ENCODE measurements at places on chromosomes 16 and 17.

DNA sequence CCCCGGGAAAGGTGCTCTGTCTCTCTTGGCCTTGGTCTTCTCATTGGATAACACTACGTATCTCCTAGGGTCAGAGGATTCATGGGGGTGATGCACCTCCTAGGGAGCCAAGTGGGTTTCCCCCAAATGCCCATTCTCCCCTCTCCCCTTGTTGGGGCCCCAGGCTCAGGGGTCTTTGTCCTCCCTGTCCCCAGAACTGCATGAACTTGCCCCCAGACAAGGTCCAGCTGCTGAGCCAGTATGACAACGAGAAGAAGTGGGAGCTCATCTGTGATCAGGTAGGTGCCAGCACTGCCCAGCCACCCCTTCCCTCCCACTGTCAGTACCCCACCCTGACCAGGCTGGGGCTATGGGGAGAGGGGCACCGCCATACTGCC is 8.7 kb downstream of the FMNL1 start:
- no peak for DNase-seq

GRCh38 chr16:30144917-30145316 is 21.9 kb upstream of the MAPK3 start:
- DNase-seq, result no peak

DNA sequence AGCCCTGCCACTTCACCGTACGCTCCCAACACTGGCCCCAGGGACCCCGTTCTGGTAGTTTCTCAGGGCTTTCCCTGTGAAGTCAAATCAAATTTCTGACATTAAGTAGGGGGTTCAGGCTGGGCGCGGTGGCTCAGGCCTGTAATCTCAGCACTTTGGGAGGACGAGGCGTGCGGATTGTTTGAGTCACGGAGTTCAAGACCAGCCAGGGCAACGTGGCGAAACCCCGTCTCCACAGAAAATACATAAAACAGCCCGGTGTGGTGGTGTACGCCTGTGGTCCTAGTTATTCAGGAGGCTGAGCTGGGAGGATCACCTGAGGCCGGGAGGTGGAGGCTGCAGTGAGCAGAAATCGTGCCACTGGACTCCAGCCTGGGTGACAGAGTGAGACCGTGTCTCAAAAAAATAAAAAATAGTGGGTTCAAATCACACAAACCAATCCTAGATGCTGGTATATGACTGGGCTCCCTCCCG is 632 bp downstream of the CYBC1 start:
- no peak for DNase-seq

DNA sequence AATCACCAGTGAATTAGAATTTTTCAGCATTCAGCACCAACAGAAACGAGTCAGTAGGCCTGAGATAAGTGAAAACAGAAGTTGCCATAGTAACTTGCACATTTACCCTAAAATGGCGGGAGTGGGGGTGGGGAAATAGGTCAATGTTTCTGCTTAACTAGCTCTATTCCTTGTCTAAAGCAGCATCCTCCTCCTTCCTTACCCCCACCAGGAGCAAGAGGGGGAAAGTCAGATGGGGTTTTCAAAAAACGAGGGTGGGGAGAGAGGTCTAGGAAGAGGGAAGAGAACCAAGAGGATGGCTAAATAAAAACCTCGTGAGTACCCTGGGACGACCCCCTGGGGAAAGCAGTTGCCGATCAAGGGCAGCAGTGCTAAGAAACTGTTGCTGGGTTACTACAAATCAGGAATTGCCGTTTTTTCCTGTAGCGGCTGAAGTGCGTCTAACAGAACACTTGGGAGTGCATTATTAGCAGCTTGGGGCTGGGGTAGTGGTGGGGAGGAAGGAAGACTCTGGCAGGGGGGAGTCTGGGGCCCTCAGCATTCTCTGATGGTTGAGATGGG is 34.4 kb upstream of the MNT start:
- DNase-seq, result no peak

DNA sequence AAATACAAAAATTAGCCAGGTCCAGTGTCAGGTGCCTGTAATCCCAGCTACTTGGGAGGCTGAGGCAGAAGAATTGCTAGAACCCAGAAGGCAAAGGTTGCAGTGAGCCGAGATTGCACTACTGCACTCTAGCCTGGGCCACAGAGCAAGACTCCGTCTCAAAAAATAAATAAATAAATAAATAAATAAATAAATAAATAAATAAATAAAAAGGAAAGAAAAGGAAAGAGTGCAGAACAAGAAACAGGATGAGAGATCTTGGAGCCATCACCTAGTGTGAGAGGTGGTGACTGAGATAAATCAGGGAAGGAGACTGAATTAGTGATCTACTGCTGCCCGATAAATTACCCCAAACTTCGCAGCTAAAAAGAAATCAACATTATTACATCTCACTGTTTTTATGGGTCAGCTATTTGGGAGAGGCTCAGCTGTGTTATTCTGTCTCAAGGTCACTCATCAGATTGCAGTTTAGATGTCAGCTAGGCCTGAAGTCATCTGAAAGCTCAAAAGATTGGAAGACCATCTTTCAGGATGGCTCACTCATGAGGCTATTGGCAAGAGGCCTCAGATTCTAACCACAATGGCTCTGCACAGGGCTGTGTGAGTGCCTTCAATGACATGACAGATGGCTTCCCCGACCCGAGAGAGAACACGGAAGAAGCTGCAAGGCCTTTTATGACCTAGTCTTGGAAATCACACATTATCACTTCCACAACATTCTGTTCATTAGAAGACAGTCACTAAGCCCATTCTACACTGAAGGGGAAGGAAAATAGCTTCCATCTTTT is 66.4 kb downstream of the CMC2 start:
- no peak for DNase-seq

GRCh38 chr16:83019963-83020362 is 393.2 kb downstream of the CDH13 start:
- no peak for DNase-seq

DNA sequence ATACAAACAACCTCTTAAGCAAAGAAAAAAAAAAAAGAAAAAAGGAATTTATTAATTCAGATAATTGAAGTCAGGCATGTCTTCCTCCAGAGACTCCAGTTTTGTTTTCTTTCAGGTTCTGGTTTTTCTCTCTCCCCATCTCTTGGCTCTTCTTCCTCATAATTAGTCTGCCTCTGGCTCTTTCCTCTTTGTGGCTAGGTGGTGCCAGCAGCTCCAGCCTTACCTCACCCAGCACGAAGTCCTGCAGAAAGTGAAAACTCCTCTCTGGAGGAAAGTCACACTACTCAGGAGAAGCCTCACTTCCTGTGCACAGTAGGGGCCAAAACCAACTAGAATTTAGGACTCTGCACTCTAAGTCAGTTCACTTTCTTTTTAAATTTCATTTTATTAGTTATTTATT is 10.3 kb upstream of the NFAT5 start:
- no peak for DNase-seq

DNA sequence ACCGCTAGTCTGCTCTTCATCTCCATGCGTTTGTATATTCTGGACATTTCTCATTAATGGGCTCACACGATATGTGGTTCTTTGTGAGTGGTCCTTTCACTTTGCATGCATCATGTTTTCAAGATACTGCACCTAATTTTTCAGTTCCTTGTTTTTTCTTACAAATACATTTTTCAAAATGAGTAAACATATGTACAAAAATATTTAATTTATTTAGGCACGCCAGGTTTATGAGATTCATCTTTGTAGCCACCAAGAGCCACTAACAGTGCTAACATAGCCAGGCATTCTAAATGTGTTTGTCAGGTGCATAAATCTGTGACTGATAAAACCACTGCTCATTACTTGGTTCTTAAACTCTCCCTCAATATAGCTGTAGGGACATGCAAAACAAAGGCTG is 375.3 kb downstream of the WWOX start:
- DNase-seq, result no peak

DNA sequence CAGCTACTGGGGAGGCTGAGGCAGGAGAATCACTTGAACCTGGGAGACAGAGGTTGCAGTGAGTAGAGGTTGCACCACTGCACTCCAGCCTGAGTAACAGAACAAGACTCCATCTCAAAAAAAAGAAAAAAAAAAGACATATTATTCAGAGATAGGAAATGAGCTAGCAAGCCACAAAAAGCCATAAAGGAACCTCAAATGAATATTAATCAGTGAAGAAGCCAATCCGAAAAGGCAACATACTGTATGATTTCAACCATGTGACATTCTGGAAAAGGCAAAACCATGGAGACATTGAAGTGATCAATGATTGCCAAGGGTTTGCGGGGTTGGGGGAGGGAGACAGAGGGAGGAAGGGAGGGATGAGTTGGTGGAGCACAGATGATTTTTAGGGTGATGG is 8.4 kb upstream of the EXOC7 start:
- DNase-seq, result no peak

- DNase-seq, result no peak
Measured at GRCh38 chr16:67822511-67822910, 15.8 kb downstream of the TSNAXIP1 start.

GRCh38 chr16:51797669-51798259 is 646.7 kb upstream of the SALL1 start:
- DNase-seq, result no peak

DNA sequence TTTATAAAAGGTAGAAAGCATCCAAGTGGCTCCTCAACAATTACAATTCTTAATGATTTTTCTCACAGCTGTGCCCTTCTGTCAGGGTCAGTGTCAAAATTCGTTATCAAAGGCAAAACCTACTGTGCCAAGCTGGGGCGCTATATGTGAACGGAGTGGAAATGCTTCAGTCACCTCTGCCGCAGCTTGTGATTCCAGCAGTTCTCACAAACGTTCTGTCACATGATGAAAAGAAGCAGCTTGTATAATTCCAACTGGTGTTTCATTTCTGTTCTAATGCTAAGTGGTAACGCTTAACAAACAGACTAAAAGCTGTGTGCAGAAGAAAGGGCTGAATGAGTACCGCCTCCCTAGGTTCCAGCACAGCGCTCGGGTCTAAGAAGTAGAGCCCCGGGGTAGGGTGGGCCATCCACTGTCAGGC is 14.2 kb downstream of the PLD6 start:
- no peak for DNase-seq

DNA sequence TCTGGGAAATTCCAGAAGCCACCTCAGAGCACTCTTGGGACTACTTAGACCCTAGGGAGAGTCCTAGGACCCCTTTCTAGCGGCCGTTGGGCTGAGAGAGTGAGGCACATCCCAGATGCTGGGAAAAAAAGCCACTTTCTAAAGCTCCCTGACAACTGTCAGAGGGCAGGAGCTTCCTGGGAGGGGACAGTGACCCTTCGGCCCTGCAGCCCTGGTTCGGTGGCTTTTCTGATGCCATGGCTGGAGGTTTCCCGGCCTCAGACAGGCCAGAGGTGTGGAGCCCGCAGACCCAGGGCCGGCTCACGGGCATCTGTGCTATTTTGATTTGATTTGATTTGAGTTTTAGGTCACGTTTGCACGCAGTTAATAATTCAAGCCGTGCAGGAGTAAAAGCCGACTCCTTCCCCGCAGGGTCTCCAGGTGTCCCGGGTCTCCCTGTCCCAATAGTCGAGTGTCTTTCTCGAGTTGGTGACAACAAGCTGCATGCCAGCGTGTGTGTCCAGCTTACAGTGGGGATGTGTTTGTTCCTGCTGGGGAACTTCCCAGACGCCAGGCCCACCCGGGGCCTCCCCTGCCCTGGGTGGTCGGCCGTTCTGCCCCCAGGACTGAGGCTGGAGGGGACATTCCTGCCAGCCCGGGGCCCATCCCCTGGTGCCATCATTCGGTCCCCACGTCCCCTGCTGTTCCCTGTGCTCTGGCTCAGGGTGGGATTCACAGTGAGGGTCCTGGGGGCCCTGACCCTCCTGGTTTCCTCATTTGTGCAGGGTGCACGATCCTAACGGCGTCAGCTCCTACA is 1.0 kb upstream of the CBFA2T3 start:
- no peak for DNase-seq

GRCh38 chr16:47260503-47260902 is 116.8 kb upstream of the NETO2 start:
- DNase-seq, result no peak

- DNase-seq, result no peak
Measured at GRCh38 chr16:87674419-87674818, 72.1 kb downstream of the JPH3 start.

DNA sequence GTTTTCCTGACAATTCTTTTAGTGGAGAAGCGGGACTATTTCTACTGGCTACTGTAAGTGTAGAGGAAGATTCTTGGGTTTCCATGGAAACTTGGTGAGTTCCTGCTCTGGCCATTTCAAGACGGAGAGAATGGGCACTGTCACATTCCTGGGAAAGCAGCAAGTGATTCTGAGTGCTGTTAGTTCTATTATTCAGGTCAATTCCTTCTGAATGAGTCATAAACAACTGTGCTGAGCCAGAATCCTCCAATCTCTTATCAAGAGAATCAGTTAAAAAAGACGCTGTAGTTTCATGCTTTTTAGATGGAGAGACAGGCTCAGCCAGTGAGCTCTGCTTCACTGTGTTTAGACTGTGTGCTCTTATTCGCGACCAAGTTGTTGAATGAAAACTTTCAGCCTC is 19.6 kb downstream of the AKAP10 start:
- no peak for DNase-seq

- DNase-seq, result no peak
Measured at GRCh38 chr17:18185391-18185790, 1.8 kb downstream of the ALKBH5 start.

GRCh38 chr17:4807605-4808377 is 839 bp downstream of the PLD2 start:
- no peak for DNase-seq

DNA sequence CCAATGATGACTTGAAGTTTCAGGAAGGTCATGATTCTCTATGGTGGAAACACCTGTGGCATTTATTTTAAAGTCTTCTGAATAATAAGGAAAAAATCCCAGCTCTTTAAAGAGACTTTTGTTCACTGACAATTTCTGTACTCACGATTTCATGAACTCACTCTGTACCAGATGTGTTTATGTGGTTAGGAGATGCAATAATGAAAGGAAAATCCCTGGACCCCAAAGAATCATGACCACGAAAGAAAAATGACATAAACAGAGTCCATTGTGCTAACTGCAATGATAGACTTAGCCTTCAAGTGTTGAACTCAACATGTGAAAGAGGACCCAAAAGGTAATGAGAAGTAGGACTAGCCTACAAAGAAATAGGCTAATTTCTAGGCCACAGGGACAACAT is 947.5 kb downstream of the CDH11 start:
- DNase-seq, result no peak

GRCh38 chr16:51049678-51050376 is 101.2 kb downstream of the SALL1 start:
- no peak for DNase-seq

- DNase-seq, result no peak
Measured at GRCh38 chr16:65704866-65705265, 583.0 kb upstream of the CDH11 start.

DNA sequence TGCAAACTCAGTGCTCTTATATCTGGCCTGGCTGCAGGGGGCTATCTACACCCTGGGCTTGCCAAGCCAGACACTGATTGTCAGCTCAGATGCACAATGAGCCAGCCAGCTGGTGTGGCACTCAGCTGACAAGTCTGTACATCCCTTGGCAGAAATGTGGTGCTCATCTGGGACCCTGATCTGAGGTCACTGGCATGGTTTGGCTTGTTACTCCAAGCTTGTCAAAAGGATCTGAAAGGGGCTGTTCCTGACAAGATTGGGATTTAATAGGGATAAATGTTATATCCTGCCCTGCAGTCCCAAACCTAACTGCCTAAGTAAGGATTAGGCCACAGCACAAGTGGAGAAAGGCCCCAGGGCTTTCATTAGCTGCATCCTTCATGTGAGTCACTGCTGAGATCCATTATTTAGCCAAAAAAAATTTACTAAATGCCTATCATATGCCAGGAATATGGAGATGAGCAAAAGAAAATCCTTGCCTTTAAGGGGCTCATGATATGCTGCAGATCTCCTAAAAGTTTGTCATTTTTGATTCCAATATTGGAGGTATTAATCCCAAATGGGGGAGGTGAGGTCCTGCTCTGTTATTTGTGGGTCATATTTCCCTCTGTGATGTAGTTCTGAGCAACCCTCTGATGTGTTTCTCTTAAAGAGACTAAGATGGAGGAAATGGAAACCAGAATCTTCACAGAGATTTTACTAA is 6.3 kb downstream of the SLC6A2 start:
- no peak for DNase-seq
